ENCODE measurements at places on chromosomes 5 and 9.

DNA sequence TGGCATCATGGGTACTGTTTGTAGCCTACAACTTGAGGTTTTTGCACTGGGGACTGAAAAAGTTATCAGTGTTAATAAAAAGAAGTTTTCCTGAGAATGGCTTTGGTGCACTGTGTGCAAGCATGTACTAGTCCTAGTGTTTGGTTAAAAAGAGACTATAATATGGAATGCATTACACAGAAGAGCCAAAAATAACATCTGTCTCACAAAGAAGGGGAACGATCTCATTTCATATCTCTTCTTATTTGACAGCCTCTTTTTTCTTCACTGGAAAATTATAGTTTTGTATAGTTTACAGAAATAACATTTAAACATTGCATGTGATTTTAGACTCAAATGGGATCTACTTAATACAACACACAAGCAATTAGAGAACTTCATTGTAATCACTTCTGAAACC is 127.0 kb upstream of the GDNF start:
- no peak for DNase-seq

DNA sequence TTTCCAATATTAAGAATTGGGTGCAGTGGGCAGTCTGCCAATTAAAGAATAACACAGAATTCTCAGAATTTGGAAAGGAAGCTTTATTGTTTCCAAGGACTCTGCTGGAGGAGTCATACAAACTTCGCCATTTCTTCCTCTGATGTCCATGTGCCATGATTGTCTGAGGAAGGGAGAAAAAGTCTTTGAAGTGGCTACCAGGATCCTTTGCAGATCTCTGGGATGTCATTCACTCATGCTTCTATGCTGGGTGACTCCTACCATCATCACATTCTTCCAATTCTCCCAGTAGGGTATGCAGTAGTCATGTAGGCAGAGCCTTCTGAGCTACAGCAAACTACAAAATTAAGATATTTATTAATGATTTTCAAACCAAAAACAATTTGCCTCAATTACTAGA is 3.2 kb upstream of the SMAD5 start:
- DNase-seq = no peak

DNA sequence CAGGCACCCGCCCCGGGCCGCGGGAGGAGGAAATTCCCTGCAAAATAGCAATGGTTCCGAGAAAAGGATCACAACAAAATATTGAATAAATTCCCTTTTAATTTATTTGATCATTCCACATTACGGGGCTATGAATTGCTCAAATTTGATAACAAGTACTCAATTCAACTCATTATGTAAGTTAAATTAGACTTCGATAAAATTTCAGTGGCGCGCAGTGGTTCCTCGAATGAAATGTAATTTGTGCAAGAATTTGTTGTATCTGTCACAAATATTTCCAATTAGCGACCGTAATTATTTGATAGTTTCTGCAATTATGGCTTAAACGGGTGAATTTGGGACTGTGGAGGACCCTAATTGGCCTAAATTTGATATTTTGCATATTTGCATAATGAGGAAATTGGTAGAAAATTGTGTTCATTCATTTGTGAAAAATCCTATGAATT is 76.0 kb upstream of the TBCA start:
- no peak for DNase-seq

- no peak for DNase-seq
Observed at GRCh38 chr9:107387409-107387808, 102.2 kb downstream of the KLF4 start.

DNA sequence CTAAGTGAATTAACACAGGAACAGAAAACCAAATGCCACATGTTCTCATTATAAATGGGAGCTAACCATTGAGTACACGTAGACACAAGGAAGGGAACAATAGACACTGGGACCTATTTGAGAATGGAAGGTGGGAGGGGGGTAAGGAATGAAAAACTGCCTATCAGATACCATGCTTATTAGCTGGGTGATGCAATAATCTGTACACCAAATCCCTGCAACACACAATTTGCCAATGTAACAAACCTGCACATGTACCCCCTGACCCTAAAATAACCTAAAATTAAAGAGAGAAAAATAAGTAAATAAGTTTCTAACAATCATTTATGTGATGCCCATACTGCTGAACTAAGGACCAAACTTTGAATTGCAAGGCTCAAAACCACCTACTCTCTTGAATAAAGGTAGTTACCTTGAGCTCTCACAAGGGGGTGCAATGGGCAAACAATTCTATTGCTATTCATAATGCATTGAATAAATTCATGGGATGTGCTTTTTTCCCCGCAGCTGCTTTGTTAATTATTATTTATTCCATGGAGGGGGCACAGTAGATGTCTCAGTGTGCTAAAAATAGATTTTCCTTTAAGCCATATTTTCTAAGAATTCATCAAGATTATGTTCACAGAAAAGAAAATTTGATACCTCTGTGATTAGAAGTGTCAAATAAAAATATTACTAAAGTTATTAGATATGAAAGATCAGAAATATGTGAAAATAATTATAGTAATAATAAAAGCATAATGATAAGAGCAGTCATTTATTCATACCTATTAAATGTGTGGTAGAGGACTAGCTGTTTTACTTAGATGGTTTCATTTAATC is 76.2 kb upstream of the PTPN3 start:
- peak; percentile 48 for DNase-seq

DNA sequence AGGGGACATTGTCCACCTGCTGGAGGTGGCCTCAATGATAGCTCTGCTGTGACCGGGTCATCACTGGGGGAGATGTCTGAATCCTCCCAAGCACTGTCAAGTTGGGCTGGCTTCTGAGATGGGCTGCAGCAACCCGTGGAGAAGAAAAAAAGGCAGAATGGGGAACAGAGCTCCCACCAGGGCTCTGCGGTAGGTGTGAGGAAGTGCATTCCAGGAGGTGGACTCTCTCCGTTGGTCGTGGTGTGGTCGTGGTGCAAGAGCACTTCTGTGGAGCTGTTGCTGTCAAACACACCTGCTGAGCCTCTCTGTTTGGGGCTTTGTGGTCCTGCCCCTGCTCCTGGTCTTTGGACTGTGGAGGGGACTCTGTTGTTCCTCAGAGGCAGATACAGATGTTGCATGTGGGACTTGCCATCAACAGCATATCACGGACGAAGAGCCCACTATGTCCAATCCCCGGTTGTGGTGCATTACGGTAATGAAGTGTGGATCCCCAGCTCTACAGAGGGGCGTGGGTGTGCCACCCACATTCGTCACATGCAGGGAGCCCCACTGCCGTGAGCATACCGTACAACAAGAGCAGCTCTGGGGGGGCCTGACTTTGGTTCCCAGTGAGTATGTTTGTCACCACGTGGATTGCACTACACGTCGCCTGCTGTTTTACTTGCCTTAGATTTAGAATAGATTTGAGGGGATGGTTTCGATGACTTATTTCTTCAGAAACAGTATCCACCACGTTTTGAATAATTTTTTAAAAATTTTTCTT is 36.0 kb upstream of the PITX1 start:
- DNase-seq = no peak
